SHP77 treated with DMSO at 0.1 percent for 48 hours (cell line): ENCODE measurements at places on chromosomes 16 and 17.

DNA sequence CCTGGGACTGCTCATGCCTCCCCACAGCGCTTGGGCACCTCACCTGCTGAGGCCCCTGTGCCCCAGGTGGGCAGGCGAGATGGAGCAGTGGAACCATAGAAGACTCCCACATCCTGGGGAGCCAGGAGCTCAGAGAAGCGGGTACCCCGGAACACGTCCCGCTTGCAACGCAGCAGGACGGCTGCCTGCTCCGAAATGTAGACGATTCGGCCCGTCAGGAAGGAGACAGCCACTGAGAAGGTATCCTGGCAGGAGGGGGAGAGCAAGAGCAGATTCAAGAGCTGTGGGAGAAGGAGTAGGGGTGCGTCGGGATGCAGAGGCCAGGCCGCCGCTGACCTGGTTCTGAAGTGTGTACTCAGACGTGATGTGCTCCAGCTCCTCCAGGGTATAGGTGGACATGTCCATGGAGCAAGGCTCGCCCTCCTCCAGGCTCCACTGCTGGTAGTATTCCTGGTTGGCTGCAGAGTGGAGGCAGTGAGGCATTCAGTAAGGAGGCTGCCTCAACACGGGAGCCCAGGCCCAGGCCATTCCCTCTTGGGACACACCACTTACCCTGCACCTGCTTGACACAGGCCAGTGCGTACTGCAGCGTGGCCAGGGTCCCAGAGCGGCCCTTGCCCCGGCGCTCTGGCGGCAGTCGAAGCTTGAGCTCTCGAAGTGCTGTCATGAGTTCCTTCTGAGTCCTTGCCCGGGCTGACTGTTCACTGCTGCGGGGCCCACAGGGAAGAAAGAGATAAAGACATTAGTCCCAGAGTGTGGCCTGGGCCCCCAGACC is 2.6 kb downstream of the PER1 start:
- no peak for DNase-seq

DNA sequence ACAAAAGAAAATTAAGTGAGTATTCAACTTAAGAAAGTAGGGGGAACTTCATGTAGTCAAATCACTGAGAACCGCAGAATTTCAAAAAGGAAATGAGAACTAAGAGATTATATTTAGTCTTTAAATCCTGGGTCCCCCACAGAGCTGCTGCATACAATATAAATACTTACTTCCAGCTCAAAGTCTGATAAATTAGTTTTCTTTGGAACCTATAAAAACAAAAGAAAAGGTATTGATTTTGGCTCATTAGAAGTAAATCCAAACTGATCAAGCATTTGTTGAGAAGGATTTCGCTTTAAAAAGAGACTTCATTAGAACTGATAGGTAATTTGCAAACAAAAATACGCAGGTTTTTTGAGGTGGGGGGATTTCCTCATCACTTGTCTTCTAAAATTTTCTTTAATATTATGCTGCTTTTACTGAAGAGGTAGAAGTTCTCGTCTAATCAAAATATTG is 21.9 kb downstream of the PARN start:
- no peak for DNase-seq

GRCh38 chr16:67736858-67737257 is 17.7 kb upstream of the GFOD2 start:
- DNase-seq, result no peak

GRCh38 chr17:79933863-79934652 is 94.8 kb upstream of the CBX4 start:
- DNase-seq, result peak; percentile 49

GRCh38 chr16:83102336-83102735 is 475.6 kb downstream of the CDH13 start:
- no peak for DNase-seq

DNA sequence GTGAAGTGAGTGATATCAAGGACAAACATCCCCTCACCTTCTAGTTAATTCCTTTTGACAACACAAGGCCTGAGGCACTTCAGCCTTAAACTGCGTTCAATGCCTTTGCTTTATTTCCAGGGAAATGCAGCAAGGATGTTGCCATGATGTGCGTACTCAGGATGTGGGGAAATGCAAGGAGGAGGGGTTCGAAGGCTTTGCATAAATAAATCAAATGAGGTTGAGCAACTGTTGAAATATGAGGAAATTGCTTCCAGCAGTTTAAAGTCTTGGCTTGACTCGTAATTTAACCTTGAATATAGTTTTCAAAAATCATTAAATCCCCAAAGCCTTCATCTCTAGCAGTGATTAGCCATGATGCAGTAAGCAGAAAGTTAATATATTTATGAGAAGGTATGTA is 81.8 kb upstream of the CCL2 start:
- DNase-seq, result no peak

- DNase-seq, result peak; percentile 83
These were observed 31.4 kb downstream of the CACNA1H start for GRCh38 chr16:1184156-1184868.

- no peak for DNase-seq
These were observed 2.7 kb downstream of the SOCS1 start for GRCh38 chr16:11253009-11253994.

GRCh38 chr17:62064029-62064790 is 868 bp downstream of the MED13 start:
- DNase-seq, result no peak

DNA sequence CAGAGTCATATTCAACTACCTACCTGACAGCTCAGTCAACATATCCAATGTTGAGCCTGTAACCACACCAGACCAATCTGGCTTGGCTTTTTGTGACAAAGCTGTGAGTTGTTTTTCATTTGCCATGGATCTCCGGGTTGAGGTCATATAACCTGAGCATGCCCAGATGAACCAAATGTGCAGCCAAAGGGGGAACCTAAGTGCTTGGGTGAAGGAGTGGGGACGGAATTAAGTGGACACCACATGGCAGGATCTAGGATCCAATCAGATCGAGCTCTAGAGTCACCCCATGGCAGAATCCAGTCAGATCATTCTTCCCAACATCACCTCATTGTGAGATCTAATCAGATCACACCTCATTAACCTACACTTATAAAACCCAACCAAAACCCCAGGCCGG is 258.6 kb downstream of the PHKB start:
- no peak for DNase-seq

- no peak for DNase-seq
These were observed 99.5 kb downstream of the XYLT1 start for GRCh38 chr16:17371299-17371698.

DNA sequence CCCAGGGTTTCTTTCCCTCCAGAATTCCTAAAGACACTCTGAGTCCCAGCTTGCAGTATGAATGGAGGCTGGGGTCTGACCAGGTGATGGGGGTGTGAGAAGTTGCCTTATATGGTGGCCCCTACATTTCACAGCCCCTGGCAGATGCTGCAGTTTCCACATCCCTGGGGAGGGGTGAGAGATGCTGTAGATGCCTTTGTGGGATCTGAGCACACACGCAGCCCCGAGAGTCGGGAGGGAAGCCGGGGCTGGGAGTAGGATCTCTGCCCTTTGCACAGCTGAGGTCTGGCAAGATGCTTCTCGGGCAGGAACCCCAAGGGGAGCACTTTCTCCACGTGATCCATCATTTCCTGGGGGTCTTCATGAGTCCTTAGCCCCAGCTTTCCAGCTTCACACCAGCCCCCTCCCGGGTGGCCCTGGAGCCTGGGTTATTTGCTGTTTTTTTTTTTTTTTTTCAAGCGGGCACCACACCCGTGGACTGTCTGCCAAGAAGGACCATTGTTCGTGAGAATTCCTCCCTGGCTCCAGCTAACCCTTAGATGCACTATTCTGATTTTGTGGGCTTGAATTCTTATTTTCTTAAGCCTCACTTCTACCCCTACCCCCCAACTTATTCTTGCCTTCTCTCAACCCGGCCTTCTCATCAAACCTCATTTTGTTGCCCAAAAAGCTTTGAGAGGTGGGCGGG is 50.6 kb downstream of the NTN1 start:
- no peak for DNase-seq

- no peak for DNase-seq
These were observed 72.6 kb upstream of the METRNL start for GRCh38 chr17:83006515-83007455.

DNA sequence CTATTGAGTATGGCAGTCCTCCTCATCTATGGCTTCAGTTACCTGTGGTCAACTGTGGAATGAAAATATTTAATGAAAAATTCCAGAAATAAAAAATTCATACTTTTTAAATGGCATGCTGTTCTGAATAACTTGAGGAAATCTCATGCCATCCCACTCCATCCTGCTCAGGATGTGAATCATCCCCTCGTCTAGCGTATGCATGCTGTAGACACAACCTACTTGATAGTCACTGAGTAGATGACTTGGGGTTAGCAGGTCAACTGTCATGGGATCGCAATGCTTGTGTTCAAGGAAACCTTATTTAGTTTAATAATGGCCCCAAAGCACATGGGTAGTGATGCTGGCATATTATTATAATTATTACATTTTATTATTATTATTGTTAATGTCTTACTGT is 4.8 kb upstream of the VAC14 start:
- no peak for DNase-seq

DNA sequence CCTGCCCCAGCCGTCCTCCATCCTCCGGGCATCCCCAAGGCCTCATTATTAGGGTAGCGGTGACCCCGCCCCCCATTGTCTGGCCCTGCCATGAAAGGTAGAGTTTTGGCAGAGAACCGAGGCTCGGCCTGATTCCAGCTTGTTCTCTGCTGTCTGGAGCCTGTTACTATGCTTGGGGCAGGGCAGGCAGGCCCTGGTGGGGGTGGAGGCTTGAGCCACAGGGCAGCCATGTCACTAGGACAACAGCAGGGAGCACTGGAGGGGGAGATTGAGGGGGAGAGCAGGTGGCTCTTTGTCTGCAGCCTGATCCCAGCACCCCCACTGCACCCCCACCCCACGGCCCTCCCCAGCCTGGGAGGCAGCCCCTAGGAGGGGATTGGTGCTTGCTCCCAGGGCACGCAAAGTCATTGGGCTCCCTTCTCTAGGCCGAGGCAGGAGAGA is 15.4 kb downstream of the RHBDL3 start:
- peak; percentile 81 for DNase-seq

DNA sequence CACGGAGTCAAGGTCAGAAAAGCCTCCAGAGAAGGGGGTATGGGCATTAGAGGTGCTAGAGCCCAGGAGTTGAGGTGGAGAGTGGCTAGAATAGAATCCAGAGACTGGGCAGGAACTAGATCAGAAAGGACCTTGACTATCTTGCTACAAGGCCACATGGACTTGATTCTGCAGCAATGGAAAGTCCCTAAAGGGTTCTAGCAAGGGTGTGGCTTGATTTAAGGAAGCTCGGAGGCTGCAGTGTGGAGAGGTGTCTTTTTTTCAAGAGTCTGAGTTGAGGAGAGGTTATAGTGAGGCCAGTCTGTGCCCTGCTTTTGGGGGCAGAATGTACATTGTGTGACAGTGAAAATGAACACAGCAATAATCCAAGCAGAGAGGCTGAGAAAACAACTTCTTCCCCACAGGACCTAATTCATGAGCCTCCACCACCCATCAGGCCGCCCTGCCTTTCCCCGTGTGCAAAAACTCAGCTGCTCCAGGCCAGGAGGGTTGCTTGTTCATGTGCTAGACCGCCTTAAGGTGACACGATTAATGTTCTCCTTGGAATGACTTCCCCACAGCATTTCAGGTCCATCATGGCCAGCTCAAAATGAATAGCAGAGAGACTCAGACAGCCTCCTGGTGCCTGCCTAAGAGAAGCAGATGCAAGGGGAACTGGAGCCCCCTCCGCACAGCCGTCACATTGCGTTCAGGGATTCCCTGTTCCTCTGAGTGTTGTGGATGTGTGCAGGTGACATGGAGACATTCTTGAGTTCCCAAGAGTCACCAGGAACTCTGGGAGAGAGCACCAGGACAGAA is 8.7 kb upstream of the BEAN1 start:
- DNase-seq, result no peak

GRCh38 chr16:12559714-12560113 is 244.0 kb downstream of the CPPED1 start:
- no peak for DNase-seq

DNA sequence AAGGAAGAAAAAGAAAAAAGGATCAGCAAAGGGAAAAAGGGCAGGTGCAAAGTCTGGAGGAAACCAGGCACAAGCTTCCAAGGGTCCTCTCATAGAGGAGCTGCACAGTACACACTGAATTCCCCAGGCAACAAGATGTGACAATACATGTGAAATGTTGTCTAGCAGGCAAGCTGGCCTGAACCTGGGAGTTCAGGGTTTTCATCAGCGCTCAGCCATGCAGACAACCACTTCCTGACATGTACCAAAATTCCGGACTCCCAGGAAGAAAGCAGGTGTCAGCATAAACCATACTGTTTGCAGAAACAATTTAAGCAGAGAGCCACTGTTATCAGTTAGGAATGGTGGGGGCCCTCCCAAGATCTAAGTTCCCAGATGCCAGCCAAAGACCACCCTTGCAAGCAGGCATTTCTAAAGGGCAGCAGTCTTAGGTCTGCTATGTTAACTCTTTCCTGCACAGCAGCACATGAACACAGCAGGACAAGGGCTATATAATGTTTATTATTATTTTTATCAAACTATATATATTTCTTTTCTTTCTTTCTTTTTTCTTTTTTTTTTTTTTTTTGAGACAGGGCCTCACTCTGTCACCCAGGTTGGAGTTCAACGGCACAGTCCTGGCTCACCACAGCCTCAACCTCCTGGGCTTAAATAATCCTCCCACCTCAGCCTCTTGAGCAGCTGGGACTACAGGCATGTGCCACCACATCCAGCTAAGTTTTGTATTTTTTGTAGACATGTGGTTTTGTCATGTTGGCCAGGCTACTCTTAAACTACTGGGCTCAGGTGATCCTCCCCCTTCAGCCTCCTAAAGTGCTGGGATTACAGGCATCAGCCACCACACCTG is 10.1 kb downstream of the TK2 start:
- no peak for DNase-seq

DNA sequence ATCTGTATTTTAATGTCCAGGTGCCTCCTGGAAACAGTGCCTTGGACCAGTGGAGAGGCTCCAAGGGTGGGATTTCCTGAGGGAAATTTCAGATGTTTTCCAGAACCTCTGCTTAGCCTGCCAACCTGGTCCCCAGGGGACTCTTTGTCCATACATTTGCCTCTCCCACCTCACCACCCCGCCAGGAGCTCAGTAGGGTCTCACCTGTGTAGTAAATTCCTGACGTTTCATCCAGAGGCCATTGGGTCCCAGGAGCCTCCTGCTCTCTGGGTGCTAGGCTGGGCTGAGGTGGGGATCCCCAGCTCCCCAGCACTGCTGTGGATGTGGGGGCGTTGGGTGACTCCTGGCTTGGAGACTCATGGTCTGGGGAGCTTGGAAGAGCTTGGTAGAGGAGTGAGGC is 2.7 kb downstream of the NLRP1 start:
- DNase-seq, result no peak

GRCh38 chr16:49281843-49282642 is 405 bp upstream of the CBLN1 start:
- peak; percentile 9 for DNase-seq

- no peak for DNase-seq
These were observed 270.6 kb downstream of the CPPED1 start for GRCh38 chr16:12532871-12533610.
